Brain microvascular endothelial cell (primary cell): ENCODE measurements at places on chromosomes 7 and 10.

- no peak for DNase-seq
Observed at GRCh38 chr7:134452419-134452838, 6.5 kb downstream of the AKR1B1 start.

DNA sequence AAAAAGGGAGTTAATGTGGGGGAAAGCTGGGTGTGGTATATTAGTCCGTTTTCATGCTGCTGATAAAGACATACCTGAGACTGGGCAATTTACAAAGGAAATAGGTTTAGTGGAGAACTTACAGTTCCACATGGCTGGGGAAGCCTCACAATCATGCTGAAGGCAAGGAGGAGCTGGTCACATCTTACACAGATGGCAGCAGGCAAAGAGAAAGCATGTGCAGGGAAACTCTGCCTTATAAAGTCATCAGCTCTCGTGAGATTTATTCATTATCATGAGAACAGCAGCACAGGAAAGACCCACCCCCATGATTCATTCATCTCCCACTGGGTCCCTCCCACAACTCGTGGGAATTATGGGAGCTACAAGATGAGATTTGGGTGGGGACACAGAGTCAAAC is 114.2 kb downstream of the PAXIP1 start:
- no peak for DNase-seq

GRCh38 chr7:620056-620455 is 100.4 kb upstream of the PDGFA start:
- peak; percentile 68 for DNase-seq

GRCh38 chr10:133245439-133246235 is 8.0 kb downstream of the VENTX start:
- DNase-seq: no peak

DNA sequence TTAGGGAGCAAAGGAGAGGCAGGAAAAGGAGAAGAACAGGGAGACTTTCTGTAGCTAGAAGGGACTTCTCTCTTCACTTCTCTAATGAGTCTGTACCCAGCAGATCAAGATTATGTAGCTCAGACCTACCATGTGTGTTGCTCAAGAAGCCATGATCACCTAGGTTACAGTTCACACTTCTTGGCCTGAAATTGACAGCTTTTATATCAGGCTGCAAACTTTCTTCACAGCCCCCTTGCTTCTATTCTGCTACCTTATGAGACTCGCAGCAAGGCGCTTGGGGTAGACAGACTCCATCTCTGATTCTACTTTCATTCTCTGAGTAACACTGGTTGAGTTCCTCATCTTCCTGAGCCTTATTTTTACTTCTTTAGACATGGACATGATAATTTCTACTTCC is 19.6 kb upstream of the GIMAP2 start:
- DNase-seq: no peak

DNA sequence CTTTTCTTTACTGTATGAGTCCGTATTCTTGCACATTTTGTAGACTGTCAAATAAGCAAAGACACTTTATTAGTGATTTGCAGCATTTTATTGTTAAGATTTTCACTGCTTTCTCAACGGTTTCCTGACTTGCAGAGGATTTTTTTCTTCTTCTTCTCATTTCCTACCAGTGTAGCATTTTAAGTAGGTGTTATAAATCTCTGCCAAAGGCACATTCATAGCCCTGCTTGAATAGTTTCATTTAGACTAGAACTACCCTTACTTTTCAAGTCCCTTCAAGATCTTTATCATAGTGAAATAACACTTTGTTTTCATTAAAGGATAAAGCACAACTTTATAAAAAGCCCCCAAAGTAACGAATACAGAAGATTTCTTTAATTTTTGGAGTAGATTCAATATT is 271.4 kb downstream of the TSPAN12 start:
- no peak for DNase-seq

DNA sequence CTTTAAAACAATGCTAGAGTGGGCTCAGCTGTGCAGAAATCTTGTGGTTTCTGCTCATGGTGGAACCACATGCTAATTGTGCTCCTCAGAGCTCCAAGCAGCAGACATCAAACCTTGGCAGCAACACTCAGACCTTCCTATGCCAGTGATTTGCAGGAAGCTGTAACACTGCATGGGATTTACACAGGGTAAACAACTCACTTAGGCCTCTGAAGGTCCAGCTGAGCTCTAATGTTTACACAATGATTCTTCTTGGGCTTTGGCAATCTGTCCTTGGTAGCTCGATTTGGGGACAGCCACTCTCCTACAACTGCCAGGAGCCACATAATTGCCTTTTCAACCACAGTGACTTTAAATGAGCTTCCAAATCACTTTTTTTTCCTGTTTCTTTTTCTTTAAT is 97.7 kb upstream of the PDLIM1 start:
- DNase-seq: no peak

DNA sequence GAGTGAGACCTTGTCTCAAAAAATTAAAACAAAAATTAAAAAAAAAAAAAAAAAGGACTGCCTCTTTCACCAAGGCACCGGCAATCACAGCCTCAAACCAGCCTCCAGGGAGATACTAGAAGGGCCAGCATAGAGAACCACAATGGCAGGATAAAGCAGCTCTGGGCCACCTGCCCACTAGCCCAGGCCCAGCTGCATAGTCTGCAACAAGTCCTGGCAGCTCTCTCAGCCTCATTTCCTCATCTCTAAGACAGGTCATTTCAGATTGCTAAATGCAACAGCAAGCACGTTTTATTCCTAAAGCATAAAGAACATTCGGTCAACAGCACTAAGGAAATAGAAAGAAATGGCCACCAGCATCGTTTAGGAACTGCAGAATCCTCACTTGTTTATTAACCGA is 28.8 kb downstream of the XPNPEP1 start:
- DNase-seq: no peak

DNA sequence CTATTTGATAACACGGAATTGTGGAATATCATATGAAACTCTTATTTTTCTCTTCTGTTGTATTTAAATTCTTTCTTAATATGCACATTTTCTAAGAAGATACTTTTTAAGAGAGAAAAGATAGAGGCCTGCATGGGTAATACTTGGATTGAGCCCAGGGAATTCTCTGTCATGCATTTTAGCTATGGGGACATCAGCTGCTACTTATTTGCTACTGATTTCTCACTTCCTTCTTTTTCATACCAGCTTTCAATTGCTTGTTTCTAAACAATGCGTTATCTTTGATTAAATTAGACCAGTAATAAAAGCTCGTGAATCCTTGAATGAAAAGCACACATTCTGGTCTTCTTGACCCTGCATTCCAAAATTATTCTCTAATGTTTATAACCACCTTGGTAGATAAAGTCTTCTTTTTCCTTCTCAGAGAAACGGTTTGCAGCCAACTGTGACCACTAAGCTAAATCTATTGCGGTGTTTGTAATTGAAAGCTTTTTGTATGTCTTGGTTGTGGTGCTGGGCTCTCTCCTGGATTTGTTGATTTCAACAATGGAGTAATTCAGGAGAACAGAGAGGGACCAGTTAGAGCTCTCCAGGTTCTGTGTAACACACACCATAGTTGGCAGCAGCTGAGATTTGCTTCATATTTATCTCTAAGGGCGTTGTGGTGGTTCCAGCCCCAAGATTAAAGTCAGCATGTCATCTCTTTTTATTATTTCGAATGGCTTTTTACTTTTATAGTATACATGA is 139.3 kb downstream of the PPP1R9A start:
- DNase-seq: no peak

GRCh38 chr7:46850563-46851330 is 731.2 kb downstream of the TNS3 start:
- DNase-seq: no peak

GRCh38 chr10:112230325-112230988 is 46.9 kb upstream of the GPAM start:
- no peak for DNase-seq

GRCh38 chr10:68184546-68184945 is 47.4 kb downstream of the ATOH7 start:
- no peak for DNase-seq

DNA sequence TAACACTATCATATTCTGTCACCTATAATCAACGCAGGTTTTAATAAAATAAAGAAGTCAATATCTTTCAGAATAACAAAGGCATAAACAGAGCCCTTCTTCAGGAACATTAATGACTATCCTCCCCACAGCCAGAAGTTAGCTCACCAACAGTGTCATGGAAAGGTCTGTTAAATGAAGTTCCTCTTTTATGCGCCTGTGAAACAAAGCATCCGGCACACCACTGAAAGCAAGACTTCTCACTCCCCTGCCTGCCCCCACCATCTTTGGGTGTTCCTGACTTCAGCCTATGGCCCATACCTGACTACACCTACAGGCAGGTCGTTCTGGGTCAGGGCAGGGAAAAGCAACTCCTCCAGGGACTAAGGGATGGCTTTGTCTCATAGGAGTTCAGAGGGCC is 205.4 kb downstream of the FANK1 start:
- DNase-seq: no peak

GRCh38 chr7:80950550-80950967 is 31.7 kb upstream of the SEMA3C start:
- no peak for DNase-seq

DNA sequence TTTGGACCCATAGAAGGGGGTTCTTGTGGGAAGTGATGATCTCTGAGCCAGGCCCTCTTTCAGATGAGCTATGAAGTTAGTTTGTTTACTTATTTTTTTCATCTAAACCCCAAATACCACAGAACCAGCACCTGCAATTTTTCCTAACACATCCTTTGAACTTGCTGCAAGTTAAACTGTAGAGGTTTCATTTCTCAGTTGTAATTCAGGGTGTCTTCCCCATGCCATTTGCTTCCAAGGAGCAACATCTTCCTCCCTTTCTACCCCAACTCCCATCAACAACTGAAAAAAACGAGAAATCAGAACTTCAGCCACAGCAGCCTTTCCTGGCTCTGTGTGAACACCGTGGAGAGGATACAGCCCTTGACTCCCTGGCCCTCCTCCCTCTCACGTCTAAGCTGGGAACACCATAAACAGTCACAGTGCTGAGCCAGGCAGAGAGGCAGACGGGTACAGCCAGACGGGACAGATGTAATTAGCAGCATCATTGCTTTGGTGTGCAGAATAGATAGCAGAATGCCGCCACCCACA is 63.6 kb downstream of the RGS10 start:
- no peak for DNase-seq

GRCh38 chr10:30510184-30510931 is 76.4 kb downstream of the MAP3K8 start:
- DNase-seq: peak; percentile 84

DNA sequence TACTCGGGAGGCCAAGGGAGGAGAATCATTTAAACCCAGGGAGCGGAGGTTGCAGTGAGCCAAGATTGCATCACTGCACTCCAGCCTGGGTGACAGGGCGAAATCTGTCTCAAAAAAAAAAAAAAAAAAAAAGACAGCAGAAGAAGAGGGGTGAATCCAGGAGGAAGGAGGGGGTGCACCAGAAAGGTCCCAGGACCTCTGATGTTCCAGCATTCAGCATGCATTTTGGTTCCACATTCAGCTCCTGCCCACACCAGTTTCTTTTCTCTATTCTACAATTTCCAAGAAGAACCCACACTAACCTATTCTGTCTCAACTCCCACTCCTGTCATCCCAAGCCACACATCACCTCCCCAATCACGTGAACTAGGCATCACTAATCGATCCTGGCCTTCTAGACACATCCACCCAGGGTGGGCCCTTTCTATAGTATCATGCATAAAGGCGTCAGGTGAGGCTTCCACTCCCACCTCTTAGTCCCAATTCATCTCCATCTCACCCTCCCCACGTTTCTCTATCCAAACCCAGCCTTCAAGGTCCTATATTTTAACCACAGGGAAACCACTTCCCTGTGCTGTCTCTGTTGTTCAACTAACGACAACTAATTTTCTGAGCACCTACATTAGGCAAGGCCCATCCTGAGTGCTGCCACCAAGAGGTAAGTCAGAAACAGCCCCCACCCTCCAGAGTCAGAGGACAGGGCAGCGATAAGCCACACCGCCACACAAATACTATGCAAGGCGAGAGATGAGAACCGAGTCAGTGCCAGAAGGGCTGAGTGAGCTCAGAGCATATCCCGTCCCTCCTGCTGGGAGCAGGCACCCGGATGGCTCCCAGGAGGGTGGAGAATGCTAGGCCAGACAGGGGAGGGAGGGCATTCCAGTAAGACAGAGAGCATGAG is 2.2 kb downstream of the ANXA11 start:
- peak; percentile 94 for DNase-seq

DNA sequence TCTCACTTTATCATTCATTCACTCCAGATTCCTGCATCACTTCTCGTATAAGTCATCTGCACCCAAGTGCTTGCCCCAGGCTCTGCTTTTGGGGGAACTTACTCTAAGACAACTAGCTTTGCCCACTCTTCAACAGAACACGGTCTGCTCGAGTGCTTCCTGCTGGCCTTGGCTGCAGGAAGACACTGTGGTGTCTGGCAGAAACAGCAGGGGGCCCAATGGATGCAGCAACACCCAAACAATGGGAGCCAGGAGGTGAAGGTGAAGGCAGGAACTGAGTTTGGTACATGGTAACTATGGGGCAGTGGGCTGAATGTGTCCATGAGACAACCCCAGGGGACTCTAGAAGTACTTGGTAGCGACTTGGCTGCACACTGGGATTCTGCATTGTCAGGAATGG is 344.0 kb downstream of the REEP3 start:
- no peak for DNase-seq

- no peak for DNase-seq
Observed at GRCh38 chr7:154308928-154309327, 256.7 kb downstream of the DPP6 start.

- DNase-seq: peak; percentile 52
Observed at GRCh38 chr7:26153823-26154783, 2.1 kb downstream of the NFE2L3 start.

- no peak for DNase-seq
Observed at GRCh38 chr10:27911011-27911410, 87.9 kb downstream of the ODAD2 start.

DNA sequence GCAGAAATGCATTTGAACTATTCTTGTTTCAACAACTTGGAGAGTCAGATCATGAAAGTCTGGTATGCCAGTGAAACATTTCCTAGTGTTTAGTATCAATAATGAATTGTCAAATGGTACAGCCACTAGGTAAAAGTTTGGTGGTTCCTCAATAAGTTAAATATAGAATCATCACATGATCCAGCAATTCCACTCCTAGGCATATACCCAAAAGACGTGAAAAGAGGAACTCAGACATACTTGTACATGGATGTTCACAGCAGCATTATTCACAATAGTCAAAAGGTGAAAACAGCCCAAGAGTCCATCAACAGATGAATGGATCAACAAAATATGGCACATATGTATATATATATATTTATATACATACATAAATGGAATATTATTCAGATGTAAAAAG is 67.0 kb upstream of the HPS1 start:
- no peak for DNase-seq

DNA sequence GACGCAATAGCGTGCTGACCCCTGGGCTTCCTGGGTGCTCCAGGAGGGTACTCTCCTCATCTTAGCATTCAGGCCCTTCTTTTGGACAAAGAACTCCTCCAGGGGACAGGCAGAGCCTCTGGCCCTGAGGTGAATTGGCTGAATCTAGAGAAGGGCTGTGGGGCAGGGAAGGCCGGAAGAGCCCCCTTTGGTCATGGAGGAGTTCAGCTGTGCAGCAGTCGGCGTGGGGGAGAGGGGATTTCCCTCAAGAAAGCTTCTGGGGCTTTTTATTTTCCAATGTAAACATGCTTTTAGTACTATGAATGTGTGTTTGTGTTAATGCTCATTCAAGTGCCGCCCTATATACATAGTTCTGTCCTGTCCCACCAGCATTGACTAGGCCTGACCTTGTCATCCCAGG is 38.8 kb downstream of the FIGNL1 start:
- DNase-seq: no peak

GRCh38 chr10:119206603-119207365 is 587 bp upstream of the GRK5 start:
- DNase-seq: no peak
